ENCODE measurements at places on chromosomes 11 and 22.

GRCh38 chr11:62546929-62547625, 471 bp upstream of the AHNAK start:
- peak; percentile 37 for DNase-seq

DNA sequence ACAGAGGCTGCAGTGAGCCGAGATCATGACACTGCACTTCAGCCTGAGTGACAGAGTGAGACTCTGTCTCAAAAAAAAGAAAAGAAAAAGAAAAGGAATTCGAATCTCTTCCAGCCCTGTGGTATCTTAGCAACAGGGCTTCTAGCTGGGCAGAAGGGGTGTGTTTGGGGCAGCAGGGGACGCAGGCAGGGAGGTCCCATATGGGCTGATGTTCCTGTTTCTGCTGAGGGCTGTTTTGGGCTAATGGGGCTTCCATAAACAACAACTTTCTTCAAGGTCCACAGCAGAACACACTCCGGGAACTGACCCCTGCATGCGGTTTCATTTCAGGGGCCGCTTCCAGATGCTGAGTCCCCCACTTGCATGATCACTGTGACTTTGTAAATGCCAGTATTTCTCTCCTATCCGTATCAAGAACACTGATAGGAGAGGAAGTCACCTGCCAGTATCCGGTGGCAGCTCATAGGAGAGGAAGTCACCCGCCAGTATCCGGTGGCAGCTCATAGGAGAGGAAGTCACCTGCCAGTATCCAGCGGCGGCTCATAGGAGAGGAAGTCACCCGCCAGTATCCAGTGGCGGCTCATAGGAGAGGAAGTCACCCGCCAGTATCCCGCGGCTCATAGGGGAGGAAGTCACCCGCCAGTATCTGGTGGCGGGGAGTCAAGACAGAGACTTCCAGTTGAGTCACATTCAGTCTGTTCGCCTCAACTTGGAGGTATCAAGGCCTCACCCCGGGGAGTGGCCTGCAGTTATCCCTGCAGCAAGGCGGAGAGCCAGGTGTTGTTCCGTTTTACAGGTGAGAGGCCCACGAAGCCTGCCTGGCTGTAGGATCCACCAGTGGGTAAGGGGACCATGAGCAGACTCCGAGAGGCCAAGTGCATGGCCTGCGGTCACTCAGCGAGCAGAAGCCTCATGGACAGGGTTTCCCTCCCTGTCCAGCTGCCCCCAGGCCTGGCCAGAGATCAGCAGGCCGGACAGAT, 8.3 kb upstream of the FGF19 start:
- no peak for DNase-seq

- DNase-seq = no peak
Observed at GRCh38 chr11:32255841-32256240, 165.0 kb downstream of the RCN1 start.

GRCh38 chr11:113796663-113797259, 17.2 kb downstream of the CLDN25 start:
- peak; percentile 58 for DNase-seq

GRCh38 chr11:43116071-43116470, 195.7 kb upstream of the API5 start:
- no peak for DNase-seq

DNA sequence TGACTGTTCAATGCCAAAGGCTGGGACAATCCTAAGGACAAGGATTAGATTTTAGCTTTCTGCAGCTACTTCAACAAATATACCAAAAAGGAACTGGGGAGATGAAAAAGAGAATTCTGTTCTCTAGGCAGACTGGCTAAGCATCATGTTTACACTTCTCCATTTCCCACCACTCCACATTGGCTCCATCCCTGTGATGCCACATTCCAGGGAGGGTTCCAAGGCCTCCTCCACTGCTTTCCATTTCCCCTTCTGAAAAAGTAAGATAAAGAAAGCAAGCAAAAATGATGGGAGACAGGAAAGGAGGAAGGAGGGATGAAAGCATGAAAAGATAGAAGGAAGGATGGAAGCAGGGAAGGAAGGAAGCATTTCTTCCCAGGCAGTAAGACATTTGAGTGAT, 315.8 kb downstream of the BLID start:
- DNase-seq = no peak

Measured in cardiac fibroblast (primary cell).